GM04504 (cell line): ENCODE measurements at places on chromosomes 3 and 15.
A peak's percentile ranks its signal among the peaks of the same experiment; 100 is the strongest.

DNA sequence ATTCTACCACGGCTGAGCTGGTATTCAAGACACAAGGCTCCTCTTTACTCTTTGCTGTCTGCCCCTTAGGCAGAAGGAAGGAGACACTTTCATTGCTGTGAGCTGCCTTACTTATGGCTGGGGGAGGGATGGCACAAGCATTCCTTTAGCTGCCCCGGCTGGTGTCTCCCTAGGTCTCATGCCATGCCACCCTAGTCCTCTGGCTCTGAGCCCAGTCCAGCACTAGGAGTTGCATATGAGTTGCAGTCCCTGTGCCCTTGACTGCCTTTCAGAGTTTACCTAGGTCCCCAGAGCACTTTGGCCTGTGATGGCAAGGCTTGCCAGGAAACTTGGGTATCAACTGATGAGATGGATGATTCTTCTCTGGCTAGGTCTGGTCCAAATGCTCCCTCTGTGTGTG lies 296.4 kb downstream of the RBMS3 start:
- no peak for DNase-seq

DNA sequence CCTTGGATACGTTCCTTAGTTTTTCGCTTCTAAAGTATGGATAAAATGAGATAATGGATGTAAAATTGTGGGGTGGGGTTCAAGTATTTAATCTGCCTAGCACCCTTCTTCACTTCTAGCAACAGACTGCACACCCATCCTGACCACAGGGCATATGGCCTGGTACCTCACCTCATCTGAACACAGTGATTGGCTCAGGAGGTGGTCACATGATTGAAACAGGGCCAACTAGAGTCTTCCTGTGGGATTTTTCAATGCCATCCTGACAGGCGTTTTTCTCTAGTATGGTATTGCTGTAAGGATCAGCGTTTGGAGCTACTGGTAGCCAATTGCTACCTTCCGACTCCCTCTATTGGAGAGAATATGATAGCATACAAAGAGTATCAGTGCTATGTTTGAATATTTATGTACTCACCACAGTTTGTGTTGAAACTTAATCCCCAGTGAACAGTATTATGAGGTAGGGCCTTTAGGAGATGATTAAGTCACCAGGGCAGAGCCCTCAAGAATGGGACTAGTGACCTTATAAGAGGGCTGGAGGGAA lies 172.2 kb downstream of the PPM1L start:
- no peak for DNase-seq

- DNase-seq = no peak
Observed at GRCh38 chr15:70796516-70797310, 33.4 kb upstream of the UACA start.

- no peak for DNase-seq
Observed at GRCh38 chr3:106214641-106215040, 345.8 kb upstream of the CBLB start.

- peak; percentile 94 for DNase-seq
Observed at GRCh38 chr3:29280404-29281093, at the start of gene RBMS3. TSS of gene RBMS3 (plus strand) at chr3:29281071.

GRCh38 chr3:50336452-50337174 lies 4.0 kb downstream of the RASSF1 start:
- no peak for DNase-seq

- no peak for DNase-seq
Observed at GRCh38 chr3:167830007-167830406, 94.5 kb downstream of the SERPINI1 start.

- no peak for DNase-seq
Observed at GRCh38 chr15:80382285-80382684, 21.9 kb upstream of the ARNT2 start.
